ENCODE measurements at places on chromosomes 3 and 15.

DNA sequence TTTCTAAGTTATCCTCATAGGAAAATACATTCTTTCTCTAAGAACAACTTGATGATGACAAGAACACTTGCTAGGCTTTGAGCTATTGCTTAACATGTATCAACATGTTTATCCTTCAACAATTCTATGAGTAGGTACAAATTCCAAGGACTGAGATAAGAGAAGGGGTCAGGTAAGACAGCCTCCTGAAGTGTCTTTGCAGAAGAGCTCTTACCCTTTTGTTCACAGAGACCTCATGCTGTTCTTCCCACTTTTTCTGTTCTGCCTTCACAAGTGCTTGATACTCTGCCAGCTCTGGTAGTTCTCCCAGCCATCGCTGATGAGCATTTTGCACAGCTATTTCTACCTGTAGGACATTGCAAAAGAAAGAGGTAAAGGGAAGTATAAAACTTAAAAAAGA is 50.9 kb downstream of the CEP152 start:
- DNase-seq: no peak

DNA sequence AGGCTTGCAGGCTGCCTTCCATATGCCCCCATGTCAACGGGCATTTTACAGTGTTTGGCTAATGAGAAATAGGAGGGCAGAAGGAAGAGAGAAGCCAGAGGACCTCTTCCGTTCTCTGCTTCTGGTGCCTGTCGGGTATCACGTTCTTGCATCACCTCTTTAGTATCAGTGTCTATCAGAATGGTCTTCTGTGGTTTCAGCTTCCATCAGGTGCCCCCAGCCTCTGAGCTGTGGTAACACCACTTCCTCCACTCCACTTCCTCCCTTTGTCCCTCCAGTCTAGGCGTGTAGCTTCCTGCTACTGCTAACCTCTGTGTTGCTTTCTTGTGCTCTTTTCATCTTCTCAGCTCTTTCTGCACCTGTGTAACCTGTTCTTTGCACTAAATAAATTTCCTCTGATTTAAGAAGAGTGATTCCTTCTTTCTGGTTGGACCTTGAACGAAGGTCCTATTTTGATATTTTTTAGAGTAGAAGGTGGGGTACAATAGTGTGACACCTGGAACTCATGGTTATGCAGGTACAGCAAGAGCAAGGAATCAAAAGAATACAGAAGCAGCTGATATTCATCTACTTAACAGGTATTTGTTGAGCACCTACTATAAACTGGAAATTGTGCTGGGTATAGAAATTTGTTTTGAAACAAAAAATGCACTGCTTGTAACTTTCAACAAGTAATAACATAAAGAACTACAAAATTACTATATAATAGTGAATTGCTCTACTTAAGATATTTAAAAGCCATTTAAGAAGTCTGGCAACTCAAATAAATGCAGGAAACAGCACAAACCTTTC is 27.4 kb upstream of the FOXB1 start:
- DNase-seq: no peak

DNA sequence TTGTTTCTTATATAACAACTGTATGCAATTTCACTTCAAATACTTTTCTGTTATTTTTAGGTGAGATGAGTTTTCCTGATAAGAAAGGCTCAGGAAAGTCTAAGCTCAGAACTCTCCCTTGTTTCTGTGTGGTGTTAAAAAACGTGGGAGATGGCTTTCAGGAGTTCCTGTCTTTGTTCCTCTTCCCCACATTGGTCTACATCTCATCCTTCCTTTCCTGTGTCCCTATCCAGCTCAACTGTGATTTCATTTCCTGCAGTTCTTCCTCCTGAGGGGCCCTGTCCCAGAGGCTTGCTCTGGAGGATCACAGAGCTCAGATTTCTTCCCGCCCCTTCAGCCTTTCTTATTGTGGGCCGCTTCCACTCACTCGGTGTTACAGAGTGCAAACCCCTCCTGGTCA is 11.2 kb downstream of the SEC13 start:
- DNase-seq: no peak

DNA sequence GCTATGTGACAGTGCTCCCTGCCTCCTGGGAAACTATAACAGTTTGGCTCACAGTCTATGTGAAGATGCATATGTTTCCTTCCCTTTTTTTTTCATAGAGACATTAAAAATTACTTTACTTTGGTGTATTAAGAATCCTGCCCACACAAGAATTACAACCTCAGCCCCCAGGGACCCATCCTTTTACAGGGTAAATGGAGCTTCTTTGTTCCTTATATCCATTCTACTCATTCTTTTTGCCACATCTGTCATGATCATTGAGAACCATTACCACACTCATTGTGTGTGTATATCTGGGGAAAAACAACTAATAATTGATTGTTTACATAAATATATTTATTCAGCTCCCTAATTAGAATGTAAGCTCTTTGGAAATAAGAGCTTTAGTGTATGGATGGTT is 157.4 kb downstream of the SSR3 start:
- DNase-seq: no peak

DNA sequence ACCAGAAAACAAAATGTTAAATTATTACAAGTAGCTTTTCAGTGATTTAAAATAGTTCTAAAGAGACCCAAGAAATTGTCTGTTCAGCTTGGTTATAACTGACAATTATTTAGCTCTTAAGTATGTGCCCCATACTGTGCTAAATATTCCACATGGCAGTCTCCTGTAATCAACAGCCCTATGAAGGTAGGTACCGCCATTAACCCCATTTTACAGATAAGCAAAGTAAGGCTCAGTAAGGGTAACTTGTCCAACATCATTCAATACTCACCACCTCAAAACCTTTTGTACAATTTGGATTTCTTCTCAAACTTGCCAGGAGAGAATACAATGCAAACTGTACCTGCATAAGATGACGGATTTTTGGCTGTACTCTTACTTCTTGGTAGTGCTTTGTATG is 33.9 kb downstream of the ADPGK start:
- no peak for DNase-seq

DNA sequence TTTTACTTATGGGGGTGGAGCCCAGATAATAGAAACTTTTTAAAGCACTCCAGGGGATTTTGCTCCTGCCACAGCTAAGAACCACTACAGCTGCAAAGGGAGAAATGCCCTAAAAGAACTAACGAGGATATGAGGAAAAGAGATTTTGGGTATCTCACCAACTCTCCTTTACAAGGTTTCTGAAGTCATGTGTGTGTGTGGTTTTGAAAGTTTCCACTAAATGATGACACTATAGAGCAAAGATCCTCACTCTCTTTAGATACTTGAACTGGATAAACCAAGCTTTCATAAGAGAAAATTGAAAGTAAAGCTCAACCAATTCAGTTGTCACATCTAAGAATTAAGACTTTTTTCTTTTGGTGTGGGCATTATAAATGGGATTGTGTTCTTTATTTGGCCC is 455.3 kb upstream of the ALCAM start:
- no peak for DNase-seq

DNA sequence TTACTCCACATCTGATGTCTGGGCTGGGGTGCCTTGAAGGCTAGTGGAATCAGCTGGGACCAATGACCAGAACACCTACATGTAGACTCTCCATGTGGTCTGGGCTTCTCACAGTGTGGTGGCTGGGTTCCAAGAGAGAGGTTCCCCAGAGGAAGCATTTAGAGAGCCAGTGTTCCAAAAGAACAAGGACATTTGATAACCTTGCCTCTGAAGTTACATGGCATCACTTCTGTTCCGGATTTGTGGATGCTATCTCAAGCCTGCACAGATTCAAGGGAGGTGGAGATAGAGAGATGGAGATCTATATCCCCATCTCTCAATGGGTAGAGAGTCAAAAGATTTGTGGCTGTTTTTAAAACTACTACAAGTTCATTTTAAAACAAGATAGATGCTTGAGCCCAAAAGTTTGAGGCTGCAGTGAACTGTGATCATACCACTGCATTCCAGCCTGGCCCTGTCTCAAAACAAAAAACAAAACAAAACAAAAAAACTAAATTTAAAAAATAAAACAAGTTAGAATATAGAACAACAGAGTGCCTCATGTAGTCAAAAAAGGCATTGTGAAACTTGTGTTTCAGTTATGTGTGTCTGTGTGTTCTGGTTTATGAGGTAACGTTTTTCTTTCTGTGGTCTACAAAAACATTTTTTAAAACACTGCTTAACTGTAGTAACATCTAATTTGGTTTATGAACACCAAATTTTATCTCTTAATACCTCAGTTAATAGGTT is 44.8 kb downstream of the PDE8A start:
- DNase-seq: no peak

GRCh38 chr3:150449169-150449721 is 41.1 kb downstream of the TSC22D2 start:
- no peak for DNase-seq

DNA sequence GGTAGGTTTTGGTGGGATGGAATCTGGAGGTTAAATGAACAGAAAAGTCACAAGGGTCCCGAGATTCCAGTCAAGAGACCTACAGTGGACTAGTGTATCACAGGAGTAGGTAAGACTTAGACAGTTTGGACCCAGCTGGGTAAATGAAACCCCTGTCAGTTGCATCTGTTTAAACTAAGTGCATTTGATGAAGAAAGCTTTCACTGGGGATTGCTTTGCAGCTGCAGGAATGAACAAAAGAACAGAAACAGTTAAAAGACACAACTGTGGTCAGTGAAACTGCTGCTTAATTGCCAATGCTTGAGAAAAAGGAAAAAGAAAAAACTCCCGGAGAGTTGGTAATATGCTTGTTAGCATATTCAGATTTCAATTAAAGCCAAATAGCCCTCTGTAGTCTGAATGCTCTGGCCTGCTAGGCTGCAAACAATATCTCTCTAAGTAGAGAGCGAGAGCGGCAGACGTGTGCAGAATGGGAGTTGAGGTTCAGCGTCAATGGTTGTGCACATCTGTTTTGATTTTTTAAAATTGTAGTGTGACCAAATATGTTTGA is 37.1 kb downstream of the OXNAD1 start:
- DNase-seq: no peak

- no peak for DNase-seq
Measured at GRCh38 chr3:13507247-13507569, 27.1 kb downstream of the HDAC11 start.

DNA sequence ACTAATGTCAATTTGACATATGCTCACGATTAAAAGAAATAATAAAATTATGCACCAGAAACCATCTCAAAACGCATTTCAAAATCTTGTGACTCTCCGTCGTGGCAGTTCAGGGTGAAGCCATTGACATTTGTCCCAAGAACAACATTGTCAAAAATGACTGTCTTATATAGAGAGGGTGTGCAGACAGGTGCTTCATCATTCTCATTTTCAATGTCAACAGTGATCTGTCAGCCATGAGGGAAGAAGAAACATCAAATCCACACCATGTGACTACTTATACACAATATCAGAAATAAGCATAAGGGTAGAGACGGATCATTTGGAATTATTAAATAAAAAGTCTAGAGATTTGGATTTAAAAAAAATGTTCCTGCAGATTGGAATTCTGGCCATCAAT is 65.1 kb upstream of the C3orf49 start:
- DNase-seq: no peak

DNA sequence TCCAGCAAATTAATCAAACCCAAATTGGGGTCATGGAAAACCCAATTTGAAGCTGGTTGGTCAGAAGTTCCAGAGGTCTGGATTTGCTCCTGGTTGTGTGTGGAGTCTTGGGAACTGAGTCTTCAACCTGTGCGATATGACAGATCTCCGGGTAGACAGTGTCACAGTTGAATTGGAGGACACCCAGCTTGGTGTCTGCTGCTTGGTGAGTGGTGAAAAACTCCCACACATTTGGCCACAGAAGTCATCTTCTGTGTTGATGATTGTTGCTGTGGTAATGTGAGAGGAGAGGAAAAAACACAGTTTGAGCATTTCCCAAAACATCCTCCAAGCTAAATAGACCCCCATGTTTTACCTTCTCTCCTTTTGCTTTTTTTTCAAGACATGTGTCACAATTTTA is 218.1 kb downstream of the TP63 start:
- no peak for DNase-seq

DNA sequence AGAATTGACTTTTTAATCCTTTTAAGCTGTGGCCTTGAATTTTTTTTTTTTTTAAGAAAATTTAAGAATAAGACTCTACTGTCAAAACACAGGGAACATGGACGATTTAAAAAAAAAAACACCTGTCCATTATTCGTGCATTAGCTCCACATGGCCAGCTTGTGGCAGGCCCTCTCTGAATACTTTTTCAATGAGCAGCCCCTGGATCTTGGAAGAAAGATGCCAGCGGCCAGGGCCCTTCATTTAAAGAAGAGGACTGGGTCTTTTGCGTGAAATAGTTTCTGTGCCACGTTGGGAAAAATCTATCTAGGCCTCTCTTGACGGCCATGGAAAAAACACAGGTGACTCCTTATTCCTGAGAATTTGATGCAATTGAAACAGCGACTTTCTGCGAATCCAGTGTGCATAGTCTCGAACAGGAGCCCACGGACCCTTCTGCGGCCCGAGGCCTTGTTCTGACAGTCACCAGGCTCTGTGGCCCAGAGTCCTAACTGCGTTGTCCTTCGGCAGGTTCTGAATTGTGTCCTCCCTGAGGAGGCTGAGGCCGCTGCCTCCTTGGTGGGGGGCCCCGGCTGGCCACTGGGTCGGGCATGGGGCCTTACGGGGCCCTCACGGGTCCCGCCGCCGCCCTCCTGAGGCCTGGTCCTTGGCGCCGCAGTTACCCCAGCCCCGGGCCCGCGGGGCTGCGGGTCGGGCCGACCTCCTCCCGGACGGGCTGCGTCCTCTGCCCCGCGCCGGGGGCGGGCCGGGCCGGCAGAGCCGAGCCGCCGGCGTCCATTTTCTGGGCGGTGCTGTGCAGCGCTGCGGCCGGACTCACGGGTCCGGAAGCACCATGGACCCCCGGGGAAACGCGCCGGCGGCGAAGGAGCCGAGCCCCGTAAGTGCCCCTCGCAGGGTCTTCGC is 33.5 kb downstream of the ZBTB38 start:
- DNase-seq: no peak

DNA sequence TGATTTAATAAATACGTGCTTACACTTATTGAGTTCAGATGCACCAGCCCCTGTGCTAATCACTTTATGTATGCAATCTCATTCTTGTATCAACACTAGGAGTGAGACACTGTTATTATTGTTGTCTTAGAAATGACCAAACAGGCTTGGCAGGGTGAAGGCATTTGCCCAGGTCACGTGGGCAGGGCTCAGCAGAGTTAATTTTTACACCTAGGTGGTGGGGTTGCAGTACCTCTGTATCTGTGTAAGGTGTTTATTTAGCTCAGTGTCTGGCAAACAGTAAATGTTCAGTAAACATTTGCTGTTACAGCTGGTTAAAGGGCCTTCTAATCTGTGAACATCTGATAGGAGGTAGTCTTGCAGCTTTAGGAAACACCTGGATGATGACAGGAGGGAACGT is 200.0 kb downstream of the CACNA2D3 start:
- no peak for DNase-seq
